Pancreas (tissue), 10 donors: ENCODE measurements at places on chromosomes 4 and X. TPM values are rescaled to one million over a fixed set of nuclear protein-coding genes. Genes with fewer than 3 reads are reported as not detected.

DNA sequence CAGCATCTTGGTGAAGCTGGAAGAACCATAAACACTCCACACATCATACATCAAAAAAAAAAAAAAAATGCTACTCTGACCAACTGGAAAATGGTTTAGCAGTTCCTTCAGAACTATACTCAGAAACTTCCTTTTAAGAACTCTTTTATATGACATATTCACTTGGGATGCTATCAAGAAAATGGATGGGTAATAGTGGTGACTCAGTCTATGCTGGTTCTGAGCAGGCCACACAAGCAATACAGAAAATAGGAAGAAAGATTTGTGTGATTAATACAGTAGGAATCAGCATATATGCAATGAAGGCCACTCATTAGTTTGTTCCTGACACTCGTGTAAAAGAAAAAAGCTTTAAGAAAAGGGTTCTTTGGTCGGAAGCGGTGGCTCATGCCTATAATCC is 123.5 kb upstream of the FAT4 start:
- DNase-seq: no peak

- no peak for DNase-seq
Observed at GRCh38 chrX:101693476-101693875, 33.8 kb upstream of the ARMCX2 start.

DNA sequence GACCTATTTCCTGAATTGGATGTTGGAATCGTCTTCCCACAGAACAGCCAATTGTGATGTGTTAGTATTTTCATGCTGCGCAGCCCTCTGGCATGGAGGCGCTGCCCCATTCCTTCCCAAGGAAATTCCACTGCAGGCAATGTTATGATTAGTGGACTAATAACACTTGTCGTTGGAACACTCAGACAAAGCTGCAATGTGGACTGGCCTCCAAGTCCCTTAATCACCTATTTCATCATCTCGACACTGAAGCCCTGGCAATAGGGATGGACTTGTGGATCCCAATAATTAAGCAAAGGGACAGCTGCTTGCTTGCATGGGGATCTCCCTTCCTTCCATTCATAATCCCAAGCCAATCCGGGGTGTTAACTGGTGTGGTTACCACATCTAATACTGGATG is 78.8 kb upstream of the PLAC1 start:
- DNase-seq: no peak

- DNase-seq: peak; percentile 11
Observed at GRCh38 chr4:14196131-14196530, 568.6 kb upstream of the BOD1L1 start.

GRCh38 chr4:183467246-183467645 is 22.8 kb downstream of the CDKN2AIP start:
- DNase-seq: no peak

GRCh38 chrX:31604629-31605221 is 532.9 kb upstream of the FTHL17 start:
- DNase-seq: no peak

Gene DSPP
- not detected for total RNA-seq

- DNase-seq: no peak
Observed at GRCh38 chr4:11483046-11483445, 54.4 kb upstream of the HS3ST1 start.

DNA sequence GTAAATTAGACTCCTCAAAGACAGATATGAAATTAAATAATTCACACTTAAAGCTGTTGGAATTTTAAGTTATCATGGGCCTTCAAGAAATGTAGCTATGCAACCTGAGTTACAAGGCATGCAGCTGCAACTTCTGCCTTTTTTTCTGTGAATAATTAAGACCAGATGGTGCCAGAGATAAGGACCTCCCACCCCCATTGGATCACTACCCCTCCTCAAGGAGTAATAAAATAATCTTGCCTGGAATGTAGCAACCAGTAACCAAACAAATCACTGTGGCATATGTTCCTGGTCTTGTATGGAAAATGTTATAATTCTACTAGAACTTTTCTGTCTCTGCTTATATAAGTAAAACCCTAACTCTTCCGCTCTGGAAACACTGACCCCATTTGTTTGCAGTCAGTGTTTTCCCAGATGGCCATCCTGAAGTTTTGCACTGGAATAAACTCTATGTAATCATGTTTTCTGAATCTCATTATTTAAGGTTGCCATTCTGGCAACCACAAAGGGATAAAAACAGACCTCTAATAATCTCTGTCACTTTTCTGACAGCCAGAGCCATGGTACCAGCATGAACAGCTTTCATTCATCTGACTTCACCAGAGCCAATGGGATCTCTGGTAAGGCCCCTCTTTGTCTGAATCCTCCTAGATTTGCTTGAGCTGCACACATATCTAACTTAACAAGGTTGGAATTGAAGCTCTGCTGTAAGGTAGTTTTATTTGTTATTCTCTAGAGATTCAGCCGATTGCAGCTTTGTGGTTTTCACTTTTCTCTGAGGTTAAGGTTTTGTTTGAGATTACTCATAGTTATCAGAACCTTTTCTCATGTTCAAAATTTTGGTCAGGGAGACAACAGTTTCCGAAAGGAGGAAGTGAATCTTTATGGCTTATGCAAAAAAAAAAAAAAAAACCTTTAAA is 274.6 kb downstream of the NAF1 start:
- DNase-seq: no peak

DNA sequence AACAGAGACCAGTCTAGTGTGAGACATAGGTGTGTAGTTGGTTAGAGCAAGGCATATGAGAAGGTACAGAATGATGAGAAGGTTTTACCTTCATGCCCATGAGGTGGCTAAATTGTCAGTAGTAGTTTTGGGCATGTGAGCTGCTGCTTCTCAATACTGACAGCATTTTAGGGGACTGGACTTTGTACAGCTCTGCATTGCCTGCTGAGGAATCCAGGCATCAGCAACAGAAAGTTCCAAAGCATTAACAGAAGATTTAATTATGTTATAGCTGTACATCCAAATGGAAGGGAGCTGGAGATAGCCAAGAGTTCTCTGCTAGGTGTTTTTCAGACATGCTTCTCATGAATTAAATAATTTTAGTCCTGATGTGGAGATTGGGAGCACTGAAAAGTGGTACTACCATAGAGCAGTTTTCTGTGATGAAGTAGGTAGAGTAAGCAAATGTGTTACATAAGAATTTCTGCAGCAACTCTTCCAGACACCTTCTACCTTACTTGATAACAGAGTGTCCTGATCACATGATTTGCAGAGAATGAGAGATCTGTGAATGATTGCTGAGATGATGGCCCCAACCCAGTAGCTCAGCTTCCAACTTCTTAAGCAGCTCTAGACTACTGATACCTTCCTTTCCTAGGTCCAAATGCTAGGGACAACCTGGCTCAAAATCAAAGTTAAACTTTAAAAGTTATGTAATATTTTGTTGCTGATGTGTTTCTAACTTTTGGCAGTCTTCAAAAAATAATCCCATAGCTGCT is 30.4 kb downstream of the FNIP2 start:
- DNase-seq: no peak

DNA sequence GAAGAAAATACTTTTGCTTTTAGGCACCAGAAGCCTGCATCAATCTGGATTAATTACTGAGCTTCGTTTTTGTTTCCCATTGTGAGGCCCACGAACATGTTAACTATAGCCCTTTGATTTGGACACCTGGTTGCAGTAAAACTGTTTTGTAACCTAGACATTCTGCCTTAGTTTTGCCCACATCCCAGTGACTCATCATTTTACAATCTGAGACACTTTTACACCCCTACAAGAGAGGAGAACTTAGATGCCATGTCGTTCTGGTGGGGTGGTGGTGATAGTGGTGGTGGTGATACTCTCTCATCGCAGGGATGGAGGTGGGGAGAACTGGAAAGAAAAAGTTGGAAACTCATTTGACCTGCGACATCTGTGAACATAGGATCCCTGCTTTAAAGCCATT is 1257.2 kb downstream of the ADGRL3 start:
- no peak for DNase-seq

- no peak for DNase-seq
Observed at GRCh38 chr4:148025981-148026380, 294.1 kb downstream of the ARHGAP10 start.

Gene CCDC158
- total RNA-seq: 0.87 TPM

GRCh38 chr4:76726176-76726575 is 171.8 kb downstream of the SOWAHB start:
- DNase-seq: no peak

Gene DACH2
- total RNA-seq: 0.32 TPM

Gene XK
- 4.0 TPM for total RNA-seq

GRCh38 chrX:31266203-31267076 is 194.6 kb upstream of the FTHL17 start:
- DNase-seq: peak; percentile 78

- DNase-seq: no peak
Observed at GRCh38 chr4:107896158-107896645, 35.1 kb upstream of the CYP2U1 start.

DNA sequence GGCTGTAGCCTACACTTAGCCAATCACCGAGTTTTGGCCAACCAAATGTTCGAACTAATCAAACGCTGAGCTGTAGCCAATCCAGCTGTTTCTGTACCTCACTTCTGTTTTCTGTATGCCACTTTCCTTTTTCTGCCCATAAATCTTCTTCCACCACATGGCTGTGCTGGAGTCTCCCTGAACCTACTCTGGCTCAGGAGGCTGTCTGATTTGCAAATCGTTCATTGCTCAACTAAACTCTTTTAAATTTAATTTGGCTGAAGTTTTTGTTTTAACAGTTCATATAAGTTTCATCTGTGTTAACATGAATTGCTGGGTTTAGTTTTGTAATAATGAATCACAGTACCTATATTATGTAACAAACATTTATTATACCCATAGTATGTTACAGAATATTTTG is 160.7 kb upstream of the PCDH7 start:
- no peak for DNase-seq

Gene OFD1
- 13.8 TPM for total RNA-seq

DNA sequence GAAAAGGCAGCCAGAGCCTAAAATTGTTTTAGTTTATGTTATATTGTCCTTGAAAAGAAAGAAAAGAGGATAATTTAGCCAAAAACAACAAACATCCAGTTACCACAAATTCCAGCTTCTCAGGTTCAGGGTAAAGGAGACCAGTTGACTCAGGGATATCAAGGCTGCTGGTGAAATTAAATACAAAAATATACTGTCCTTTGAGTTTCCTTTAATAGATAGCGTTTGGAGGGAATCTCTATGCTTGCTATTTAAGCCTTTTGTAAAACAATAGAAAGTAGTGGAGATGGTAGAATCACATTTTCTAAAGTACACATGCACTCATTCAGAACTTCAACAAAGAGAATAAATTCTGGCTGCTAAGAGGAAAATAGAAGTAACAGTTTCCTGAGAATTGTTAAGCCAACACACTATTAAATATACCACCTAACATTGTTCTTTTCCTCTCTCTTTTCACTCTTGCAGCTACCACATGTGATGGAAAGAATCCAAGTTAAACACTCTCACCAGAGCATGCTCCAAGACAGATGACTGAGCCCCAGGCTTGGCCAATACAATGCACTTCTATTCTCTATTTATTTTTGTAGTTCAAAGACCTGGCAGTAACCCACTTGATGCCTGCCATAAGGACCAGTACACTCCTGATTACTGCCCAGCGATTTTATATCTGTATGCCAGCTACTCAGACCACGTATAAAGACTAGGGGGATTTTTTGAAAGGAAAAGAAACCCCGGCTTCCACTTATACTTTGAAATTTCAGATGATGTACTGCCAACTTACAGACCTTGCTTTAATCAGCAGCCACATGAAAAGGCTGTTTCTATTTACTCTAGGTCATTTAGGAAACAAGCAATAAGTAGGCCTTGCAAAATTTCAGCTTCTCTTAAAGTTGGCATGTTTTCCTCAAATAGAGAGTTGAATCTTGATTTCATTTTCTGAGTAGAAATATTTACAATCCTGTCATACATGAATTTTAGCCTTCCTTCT is 756.9 kb downstream of the FAT4 start:
- no peak for DNase-seq

Gene VEGFD
- 0.19 TPM for total RNA-seq
